CD4-positive, alpha-beta T cell treated with Interferon alpha-2 for 1 hour (primary cell): ENCODE measurements at places on chromosomes 3 and 15.

- DNase-seq = no peak
Observed at GRCh38 chr15:42024303-42024702, 3.5 kb upstream of the PLA2G4E start.

DNA sequence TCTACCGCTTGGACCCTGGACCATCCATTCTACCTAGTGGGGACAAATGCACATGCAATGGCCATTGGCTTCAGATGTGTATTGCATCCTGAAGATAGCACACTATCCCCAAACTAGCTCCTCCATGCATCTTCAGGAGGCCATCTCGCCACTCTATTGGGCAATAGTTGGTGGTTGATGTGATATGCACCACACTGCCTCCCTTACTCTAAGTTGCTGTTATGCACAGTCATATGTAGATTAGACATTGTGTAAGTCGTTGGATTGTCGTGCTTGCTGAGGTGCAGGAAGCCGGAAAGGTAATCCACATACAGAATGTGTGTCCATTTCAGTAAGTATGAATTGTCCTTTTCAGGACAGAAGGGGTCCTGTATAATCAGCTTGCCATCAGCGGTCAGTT, 26.7 kb upstream of the PLA2G4D start:
- DNase-seq = no peak

- DNase-seq = no peak
Observed at GRCh38 chr3:194908496-194908895, 222.8 kb downstream of the FAM43A start.

GRCh38 chr3:155368786-155369185, 75.3 kb upstream of the STRIT1 start:
- no peak for DNase-seq

DNA sequence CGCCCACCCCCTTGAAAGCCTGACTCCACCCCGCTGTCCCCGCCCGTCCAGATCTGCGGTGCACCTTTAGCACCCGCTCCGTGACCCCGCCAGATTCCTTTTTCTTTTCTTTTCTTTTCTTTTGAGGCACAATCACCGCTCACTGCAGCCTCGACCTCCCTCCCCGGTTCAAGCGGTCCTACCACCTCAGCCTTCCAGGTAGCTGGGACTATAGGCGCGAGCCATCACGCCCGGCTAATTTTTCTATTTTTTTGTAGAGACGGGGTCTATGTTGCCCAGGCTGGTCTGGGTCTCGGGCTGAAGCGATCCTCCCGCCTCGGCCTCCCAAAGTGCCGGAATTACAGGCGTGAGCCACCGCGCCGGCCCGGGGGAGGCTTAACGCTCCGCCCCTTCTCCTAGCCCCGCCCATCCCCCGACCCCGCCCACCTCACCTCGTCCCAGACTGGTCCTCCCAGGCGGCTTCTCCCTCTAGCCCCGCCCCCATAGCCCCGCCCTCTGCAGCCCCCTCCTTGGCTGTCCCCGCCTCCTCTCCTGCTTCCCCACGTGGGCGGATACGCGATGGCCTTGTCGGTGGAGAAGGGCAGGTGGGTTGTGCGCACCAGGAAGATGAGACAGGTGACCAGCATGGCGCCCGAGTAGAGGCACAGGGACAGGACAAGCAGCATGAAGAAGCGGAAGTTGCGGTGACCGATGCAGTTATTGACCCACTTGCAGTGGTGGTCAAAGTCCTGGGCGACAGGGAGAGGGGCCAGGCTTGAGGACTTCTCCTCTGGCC, 3.2 kb downstream of the ZDHHC19 start:
- peak; percentile 76 for DNase-seq

GRCh38 chr15:63943829-63944680, 102.2 kb downstream of the DAPK2 start:
- no peak for DNase-seq

GRCh38 chr3:56147354-56147753, 320.9 kb downstream of the ERC2 start:
- no peak for DNase-seq

DNA sequence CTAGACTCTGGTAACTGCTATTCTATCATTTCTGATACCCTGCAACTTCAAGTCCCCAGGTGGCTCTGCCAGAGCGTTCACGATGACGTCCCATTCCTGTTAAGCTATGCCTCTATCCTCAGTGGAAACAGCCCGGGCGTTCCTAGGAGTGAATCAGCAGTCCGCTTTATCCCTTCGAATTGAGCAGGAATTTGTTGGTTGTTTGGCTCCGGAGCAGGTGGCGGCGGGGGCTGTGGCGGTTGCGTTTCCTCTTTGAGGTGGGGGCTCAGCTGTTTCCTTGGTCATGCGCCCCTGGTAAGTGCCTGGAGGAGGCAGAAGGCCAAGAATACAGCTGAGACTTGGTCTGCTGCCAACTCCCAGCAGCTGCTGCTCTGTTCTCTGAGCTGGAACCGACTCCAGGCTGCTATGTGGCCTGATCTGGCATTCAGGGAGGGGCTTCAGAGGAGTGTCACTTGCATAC, 25.2 kb downstream of the ARPP21 start:
- DNase-seq = peak; percentile 4

- DNase-seq = no peak
Observed at GRCh38 chr15:97517737-97518136, 442.8 kb upstream of the ARRDC4 start.

GRCh38 chr3:144859161-144859560, 887.5 kb downstream of the DIPK2A start:
- DNase-seq = no peak
